Adipose tissue (tissue), 3 donors: ENCODE measurements at places on chromosomes 1 and 21. TPM values are rescaled to one million over a fixed set of nuclear protein-coding genes. Genes with fewer than 3 reads are reported as not detected.

The RBM15 gene
- polyA plus RNA-seq = 5.1 TPM

The SRGAP2 gene
- 5.6 TPM for polyA plus RNA-seq

The IFNLR1 gene
- 2.3 TPM for polyA plus RNA-seq

The EXOSC10 gene
- 25.1 TPM for polyA plus RNA-seq

The PROK1 gene
- 2.7 TPM for polyA plus RNA-seq
